ENCODE measurements at places on chromosomes 2 and 18.
A peak's percentile ranks its signal among the peaks of the same experiment; 100 is the strongest.

- no peak for DNase-seq
Observed at GRCh38 chr2:121570036-121570666, 39.5 kb downstream of the RNU4ATAC start.

DNA sequence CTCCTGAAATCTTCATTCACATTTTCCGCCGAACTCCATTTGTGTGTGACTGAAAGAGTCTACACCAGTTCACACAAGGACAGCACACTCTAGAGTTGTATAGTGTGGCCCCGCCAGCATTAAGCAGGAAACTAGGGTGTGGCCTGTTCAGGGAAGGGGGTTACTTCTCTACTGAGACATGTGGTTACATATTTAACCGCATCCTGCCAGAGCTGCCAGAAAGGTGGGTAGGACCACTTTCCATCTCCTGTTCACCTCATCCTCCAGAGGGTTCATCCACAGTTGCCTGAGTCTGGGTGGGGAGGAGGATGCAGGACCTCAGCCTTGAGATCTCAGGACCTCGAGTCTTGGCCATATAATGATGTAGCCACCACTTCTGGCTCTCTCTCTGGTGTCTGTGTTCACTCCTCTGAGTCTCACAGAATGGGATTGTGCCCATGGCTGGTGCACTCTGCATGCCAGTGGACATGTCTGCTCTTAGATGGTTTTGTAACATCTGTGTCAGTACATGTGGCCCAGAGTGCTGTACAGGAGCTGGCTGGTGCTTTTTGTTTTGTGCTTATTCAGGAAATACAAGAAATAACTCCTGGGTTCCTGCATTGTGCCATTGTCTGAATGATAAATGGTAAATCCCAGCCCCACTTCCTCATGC, 7.7 kb upstream of the SP140L start:
- no peak for DNase-seq

- no peak for DNase-seq
Observed at GRCh38 chr2:122077114-122077513, 321.7 kb downstream of the TSN start.

DNA sequence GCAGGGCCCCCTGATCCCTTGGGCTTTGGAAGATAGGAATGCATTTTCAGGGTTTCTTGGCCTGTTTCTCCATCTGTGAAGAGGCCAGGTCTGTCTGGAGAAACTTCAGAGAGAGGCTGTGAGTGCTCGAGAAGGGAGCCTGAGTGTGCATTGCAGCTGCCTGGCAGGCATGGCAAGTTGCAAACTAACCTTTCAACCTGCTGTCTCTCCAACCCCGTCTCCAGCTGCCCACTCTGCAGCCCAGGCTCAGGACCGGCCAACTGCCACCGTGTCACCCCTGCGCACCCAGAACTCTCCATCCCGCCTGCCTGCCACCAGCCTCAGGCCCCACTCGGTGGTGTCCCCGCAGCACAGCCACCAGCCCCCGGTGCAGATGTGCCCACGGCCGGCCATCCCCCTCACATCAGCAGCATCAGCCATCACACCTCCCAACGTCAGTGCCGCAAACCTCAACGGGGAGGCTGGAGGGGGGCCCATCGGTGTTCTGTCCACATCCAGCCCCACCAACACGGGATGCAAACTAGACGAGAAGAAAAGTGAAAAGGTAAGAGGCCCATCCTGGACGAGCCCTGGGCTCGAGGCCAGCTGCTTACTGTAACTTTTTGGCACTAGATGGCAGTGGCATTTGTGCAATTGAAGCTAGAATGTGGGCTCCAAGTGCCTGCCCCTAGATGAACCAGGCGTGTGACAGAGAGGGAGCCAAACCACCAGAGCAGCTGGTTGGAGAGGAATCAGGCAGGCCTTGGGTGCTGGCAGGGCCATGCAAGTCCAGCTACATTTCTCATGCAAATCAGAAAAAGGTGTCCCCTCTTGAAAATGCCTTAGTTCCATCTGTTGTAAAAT, 164.6 kb downstream of the SEPTIN10 start:
- DNase-seq = no peak

- no peak for DNase-seq
Observed at GRCh38 chr2:170323743-170324142, 145.8 kb downstream of the MYO3B start.

- no peak for DNase-seq
Observed at GRCh38 chr18:59681521-59682004, 15.7 kb downstream of the CCBE1 start.

DNA sequence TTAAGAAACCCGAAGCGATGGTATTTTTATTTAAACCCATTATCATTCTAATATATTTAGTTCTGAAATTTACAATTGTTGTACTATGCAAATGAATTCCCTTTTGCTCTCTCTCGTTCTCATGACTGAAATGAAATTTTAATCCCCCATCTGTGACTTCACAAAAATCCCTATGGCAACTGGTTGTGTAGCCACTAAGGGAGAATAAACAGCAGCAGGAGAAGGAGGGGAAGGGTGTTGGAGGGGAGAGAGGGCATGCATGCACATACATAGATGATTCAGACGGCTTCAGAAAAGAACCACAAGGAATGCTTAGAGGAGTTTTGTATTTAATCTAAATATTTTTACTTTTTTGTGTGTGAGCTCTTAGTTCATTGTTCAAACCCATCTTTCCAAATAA, 36.8 kb downstream of the CPS1 start:
- no peak for DNase-seq

DNA sequence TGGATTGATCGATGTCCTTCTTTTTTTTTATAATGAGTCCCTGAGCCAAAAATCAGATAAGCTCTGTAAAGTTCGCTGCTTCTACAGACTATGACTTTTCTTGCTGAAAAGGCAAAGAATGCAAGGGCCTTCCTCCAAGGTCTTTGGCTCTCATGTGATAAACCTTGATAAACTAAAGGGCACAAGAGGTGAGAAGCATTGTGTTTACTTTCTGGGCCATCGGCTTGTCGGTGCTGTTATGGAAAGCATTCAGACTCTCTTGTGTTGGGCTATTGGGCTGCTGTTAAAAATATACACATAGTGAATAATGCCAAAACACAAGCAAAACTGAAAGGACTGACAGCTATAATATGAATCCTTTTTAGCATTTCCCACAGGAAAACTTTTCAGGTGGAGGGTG, 472.4 kb upstream of the SPHKAP start:
- DNase-seq = no peak

GRCh38 chr2:126059379-126059778, 596.6 kb upstream of the GYPC start:
- DNase-seq = no peak

GRCh38 chr2:181573140-181573736, 83.7 kb downstream of the CERKL start:
- peak; percentile 12 for DNase-seq

DNA sequence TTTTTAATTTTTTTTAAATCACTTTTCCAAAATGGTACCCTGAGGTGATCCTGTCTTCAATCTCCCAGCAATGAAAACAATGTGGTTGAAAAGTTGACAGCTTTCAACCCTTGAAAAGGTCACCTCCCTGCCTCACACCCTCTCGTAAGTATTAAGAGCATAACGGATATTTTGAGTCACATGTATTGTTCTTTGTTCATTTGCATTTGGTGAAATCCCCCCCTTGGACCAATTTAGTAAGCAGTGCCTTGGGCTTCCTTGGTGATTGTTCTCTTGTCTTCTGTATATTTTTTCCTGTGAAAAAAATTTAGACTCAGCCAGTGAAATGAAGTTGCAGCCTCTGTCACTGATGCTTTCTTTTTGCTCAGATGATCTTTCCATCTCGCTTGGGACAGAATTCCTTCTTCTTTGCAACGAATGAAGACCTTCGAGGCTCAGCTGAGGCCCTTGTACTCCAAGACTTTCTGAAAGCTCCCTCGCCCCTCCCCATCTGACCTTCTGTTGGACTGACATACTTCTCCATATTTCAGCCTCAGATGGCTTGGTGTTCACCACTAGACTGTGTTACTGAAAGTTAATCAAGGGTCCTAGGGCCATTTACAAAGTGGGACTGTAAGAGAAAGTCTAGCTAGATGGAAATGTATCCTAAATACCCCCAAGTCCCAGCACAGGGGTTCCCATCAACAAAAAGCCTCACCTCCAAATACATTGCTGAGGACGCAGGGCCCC, 158.4 kb downstream of the BCL2 start:
- no peak for DNase-seq

DNA sequence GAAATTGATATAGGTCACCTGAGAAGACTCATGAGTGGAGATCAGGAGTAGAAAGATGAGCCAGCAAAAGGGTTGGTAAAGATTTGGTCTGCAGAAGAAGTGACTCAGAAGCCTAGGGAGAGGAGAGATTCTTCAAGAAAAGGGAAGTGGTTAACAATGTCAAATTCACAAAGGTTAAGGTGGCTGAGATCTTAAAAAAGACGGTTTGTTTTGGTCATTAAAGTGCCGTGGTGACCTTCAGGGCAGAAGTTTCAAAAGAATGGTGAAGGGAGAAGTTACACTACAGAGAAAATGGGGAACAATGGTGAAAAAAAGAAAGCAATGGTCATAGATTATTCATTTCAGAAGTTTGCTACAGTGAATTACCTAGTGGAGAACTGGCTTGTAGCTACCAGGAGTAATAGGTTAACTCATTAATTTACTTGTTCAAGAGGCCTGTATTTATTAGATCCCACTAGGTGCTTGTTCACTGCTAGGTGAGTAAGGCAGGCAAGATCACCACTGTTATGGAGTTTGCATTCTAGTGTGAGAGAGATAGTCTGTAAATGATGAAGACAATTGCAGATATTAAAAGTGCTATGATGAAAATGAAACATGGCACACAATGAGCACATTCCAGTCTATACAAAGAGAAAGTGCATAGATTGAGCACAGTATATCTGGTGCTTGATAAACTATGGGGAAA, 43.0 kb downstream of the FBXO48 start:
- DNase-seq = no peak

DNA sequence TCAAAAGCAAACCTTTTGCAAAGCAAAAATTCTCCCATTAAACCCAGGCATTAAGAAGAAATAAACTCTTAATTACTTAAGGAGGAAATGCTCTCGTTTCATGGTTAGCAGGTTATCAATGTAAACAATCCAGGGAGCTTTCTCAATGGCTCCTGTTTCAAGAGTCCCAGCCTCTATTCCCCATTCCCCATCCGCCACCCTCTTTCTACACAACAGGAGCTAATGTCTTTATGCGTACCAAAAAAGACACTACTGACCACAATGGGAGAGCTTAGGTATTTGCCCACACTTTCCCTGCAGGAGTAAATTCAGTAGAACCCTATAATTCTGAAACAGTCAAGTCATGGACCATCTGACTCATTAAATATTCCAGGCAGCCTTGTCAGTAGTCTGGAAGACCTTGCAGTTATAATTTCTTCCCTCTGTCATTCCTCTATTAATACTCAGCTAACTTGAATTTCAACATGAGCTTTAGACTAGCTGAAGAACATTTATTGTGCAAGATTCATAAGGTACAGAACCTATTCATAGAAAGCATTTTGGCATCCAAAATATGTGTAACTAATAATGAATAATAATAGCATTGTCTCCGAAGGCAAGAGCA, 48.6 kb downstream of the SLC8A1 start:
- DNase-seq = no peak

- no peak for DNase-seq
Observed at GRCh38 chr2:134764164-134764563, 45.4 kb upstream of the TMEM163 start.

GRCh38 chr2:101900375-101900774, 91.4 kb upstream of the IL1R2 start:
- no peak for DNase-seq

GRCh38 chr18:43078478-43079092, 36.9 kb downstream of the RIT2 start:
- DNase-seq = no peak

GRCh38 chr2:197240421-197241041, 70.0 kb downstream of the ANKRD44 start:
- DNase-seq = no peak

DNA sequence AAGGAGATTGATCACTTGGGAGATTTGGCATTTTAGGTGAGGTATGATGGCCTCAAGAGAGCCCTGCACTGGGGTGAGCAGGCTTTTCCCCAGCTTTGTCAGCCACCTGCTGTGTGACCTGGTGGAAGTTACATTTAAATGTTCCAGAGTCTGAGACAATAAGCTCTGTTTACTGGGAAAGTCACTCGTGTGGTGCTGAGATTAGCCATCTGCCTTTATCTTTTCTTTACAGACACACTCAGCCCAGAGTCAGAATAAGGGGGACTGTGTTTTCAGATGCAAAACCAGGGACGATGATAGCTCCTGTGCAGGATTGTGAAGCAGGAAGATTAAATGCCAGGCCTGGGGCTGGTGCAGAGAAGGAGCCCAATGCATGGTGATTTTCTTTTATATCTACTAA, 47.9 kb downstream of the SH3RF3 start:
- DNase-seq = no peak

DNA sequence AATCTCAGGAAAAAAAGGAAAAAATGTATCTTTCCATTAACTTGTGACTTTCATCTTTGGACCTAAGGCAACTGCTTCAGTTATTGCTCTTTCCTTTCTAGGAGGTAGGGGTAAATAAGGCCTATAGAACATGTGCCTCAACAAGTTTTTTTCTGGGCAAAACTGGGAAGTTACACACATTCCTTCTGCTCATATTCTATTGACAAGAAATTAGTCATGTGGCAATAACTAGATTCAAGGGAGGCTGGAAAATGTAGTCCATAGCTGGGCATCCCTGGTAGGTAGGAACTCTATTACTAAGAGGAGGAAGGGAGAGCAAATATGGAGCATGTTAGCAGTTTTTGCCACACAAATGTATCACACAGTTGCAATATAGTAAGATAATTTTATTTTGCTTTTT, 37.7 kb upstream of the NEMP2 start:
- no peak for DNase-seq

GRCh38 chr18:2723207-2723606, 67.7 kb downstream of the SMCHD1 start:
- no peak for DNase-seq

DNA sequence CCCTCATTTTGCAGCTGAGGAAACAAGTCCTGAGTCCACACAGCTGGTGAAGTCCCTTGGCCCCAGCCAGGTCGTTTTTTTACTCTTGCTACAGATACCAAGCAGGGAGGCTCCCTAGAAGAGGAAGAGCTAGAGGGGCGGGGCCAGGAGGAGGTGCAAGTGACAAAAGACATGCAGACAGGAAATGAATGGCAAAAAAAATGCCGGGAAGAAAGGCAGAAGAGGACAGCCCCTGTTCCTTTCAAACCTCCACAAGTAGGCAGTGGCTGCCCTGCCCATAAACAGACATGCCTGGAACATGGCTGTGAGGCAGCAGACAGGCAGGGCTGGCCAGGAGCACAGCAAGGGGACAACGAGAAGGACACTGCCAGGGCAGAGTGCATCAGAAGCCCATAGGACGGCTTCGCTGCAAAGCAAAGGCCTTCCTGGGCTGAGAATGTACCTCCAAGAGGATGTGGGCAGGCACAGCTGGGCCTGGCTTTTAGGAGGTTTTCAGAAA, 108.7 kb downstream of the ZBTB7C start:
- DNase-seq = peak; percentile 15

All from NCI-H2081 (cell line).